NCI-H2081 treated with DMSO at 0.1 percent for 48 hours (cell line): ENCODE measurements at places on chromosomes 16 and 17.

DNA sequence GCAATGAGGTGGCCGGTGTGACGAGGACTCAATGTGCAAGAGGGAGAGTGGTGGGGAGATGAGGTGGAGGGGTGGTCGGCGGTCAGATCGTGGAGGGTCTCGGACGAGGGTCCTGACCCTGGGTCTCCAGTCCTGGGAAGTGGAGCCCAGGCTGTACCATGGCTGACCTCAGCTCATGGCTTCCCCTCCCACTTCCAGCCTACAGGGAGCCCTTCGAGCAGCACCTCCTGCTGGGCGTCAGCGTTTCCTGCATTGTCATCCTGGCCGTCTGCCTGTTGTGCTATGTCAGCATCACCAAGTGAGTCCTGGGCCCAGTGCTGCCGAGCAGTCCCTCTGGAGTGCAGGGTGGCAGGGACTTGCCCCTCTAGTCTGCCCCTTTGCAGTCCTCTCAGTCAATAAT, 41.8 kb downstream of the IL4R start:
- DNase-seq = no peak

- no peak for DNase-seq
These were observed 610 bp downstream of the C16orf74 start for GRCh38 chr16:85750146-85750826.

DNA sequence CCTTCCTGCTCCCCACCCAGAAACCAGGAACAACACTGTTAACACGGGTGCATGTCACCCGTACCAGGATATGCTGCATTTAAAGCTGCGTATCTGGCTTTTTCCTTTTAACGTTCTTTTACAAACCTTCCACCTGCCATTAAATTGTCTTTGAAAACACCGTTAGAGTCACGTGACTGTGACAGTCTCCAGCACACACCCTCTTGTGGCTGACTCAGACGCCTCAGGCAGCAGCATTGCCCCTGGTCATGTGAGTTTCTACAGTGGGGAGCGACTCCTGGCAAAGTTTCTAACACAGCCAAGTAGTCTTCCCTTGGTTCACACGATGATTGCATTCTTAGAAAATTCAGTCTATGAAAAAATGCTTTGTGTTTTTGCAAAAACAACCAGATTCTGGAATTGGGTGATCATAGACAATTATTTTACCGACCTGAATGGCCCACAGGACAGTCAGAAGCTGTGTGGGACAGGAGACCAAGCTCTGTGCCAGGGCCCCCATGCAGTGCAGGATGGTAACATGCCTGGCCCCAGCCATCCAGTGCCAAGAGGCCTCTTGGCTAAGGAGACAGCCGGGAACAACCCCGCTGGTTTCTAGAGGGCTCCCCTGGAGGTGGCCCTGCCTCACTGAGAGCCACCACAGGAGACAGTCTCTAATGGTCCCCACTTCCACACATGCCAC, 199.1 kb downstream of the KATNIP start:
- no peak for DNase-seq

GRCh38 chr16:49474741-49475140, 101.1 kb downstream of the C16orf78 start:
- no peak for DNase-seq

DNA sequence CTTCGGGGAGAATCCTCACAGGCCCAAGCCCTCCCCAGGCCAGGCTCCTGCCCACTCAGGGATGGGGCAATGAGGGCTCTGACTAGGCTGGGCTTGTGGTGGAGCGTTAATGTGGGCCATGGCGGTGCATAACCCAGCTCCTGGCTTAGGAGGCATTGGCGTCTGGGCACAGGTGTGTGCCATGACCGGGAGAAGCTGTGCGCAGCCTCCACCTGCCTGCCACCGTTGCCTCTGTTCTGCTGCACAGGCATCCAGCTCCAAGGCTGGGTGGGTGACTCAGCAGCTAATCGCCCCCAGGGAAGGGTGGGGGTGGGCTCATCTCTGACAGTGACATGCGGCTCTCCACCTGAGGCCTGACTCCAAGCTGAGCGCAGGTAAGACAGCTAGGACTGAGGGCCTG, 3.5 kb upstream of the ARHGAP27 start:
- no peak for DNase-seq

- no peak for DNase-seq
These were observed 70.8 kb downstream of the RAB11FIP4 start for GRCh38 chr17:31462261-31462660.

DNA sequence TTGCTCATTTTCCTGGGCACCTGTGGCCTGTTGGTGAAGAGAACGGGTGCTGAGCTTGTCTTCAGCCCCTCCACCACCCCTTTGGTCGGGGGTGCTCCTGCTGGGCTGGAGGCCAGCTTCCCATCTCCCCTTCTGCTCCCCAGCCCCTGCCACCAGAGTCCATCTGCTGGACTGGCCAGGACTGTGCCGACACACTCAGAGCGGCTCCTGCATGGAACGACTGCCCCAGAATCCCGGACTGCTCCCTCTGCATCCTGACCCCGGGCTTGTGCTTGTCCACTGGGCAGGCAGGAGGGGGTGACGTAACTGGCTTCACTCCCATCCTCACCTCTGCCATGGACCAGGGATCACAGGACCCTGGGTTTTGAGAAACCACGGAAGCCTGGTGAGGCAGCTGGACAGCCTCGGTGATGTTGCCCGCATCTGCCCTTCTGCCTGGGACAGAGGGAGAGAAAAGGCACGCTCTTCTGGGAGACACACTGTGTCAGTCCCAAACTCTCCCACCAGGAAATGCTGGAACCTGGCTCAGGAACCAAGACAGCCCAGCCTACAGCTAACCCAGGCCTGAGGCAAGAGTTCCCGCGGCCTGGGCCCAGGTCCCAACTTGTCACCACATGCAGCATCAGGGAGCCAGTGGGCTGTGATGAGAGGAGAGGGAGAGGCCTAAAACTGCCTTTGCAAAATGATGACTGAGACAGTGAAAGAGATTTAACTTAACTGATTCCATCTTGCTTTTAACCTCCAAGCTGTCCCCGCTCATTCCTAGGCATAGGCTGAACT, 16.1 kb upstream of the GSDMA start:
- DNase-seq = no peak

- no peak for DNase-seq
These were observed 126.0 kb downstream of the RAB11FIP4 start for GRCh38 chr17:31517524-31517923.

DNA sequence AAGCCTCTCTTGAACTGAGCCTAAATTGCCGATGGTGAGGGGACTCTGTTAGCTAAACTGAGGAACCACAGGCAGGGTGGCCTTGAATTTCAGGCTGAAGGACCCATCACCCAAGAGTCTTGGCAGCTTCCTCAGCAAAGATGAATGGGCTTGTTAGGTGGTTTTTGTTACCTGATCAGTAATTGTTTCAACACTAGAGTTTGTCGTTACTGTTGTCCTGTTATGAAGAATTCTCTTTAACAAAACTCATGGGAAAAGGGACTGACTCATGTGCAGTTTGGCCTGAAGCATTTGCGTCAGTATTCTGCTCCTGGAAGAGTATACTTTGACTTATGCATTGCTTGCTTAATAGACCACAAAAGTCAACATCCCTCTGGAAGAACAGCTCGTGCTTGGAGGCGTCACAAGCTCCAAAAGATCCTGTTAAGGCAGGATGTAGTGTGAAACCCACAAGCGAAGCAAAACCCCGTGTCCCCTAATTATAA, 206.0 kb downstream of the IRX3 start:
- DNase-seq = no peak

GRCh38 chr16:21526923-21527807, 72.2 kb upstream of the METTL9 start:
- no peak for DNase-seq

GRCh38 chr17:80468781-80469493, 7.5 kb downstream of the NPTX1 start:
- no peak for DNase-seq

DNA sequence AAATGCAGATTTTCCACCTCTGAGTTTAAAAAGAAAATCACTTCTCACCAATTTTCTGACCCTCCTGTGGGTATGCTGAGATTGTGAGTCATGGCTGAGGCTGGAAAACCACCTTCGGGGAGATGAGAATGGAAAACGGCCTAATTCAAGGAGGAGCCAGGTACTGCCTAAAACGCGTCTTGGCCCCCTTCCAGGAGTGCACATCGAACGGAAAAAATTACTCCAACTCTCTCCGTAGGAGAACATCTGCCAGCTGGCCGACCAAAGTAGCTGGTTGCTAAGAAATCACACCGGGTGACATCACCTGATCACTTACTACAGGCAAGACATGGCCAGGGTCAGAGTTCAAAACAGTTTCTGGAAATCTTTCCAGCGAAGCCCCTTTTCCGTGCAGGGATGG, 107.6 kb downstream of the ZNF423 start:
- DNase-seq = no peak

DNA sequence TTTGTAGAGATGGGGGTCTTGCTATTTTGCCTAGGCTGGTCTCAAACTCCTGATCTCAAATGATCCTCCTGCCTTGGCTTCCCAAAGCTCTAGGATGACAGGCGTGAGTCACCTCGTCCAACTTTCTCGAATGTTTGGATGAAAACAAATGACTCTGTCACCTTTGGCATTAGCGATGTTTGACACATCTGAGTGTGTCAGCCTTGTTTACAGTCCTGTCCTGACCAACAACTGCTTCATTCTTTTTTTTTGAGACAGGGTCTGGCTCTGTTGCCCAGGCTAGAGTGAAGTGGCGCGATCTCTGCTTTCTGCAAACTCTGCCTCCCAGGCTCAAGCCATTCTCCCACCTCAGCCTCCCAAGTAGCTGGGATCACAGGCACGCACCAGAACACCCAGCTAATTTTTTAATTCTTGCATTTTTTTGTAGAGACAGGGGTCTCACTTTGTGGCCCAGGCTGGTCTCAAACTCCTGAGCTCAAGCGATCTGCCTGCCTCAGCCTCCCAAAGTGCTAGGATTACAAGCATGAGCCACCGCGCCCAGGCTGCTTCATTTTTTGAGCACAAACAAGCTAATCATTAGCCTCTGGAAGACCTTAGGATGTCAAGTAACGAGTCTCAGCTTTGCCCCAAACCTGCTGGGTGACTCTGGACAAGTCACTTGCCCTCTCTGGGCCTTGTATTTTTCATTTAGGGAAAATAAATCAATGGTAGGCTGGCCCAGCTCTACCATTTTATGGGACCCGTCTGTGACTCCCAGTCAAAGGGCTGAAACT, 7.4 kb downstream of the MYH11 start:
- DNase-seq = no peak

DNA sequence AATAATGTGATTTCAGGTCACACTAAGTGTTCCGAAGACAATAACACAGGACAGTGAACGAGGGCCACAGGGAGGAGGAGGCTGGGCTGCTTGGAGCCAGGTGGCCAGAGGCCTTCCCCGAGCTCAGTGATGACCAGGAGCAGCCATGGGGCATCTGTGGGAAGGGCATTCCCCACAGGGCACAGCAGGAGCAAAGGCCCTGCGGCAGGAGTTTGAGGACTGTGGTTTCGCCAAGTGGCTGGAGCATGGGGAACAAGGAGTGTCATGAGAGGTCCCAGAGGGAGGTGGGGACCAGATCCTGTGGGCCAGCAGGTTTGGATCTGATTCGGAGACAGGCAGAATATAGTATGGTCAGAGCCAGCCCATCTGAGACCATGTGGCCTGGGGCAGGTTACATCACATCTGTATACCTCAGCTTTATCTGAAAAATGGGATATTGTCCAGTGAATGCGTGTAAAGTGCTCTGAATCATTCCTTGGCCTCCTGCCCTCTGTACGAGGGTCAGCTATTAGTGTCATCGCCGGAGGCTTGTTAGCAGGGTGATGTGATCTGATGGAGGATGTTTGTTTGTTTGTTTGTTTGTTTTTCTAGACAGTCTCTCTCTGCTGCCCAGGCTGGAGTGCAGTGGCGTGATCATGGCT, 176.8 kb downstream of the KATNIP start:
- no peak for DNase-seq

DNA sequence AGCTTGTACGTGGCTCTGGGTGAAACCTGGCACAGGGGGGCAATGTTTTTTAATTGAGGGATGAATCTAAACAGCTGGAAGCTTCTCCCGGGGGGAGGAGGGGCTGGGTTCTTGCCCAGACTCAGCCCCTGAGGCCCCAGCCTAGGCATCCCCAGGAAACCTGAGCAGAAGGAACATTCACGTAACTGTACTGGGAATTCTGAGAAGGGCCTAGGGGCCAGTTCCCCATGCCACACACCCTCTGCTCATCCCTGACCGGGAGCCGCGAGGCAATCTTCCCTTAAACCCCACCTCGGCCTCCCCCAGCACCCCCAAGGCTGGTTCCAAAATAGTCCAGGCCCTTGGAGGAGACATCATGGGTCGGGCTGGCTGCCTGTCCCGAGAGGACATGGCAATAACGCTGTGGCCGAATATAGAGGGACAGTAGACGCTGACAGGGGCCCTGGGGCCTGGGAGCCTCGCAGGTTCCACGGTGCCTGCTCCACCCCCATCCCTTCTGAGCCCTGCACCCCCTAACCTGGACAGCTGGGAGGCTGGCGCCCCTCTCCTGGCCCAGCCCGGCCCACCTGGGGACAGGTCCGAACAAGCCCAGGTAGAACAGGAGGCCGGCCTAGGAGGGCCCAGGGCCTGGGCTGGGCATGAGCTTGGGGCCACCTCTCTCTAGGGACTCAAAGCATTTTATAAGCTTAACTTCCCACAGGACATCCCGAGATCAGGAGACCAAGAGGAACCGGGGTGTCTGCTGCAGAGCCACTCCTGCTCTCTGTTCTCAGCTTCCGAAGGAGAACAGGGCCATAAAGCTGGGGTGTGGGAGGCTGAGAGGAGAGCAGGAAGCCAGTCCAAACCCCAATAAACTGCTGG, 83.2 kb upstream of the TOB1 start:
- no peak for DNase-seq

DNA sequence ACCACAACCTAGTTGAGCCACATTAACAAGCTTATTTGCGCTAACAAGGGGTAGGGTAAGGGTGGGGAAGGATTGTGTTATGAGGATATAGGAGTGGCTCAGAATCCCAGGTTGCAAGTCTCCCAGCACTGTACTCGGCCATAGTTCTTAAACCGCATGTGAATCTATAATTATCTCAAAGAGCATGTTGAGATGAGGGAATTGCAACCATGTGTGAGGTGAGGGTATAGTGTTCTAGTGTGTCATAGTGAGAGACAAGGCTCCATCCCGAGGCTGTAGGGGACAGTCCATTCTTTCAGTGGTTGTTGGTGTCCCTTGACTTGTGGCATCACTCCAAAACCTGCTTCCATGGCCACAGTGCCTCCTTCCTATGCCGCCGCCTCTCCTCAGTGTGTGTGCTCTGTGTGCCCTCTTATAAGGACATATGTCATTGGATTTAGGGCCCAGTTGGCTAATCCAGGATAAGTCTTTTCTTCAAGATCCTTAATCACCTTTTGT, 22.7 kb upstream of the ATP5MC1 start:
- DNase-seq = no peak

DNA sequence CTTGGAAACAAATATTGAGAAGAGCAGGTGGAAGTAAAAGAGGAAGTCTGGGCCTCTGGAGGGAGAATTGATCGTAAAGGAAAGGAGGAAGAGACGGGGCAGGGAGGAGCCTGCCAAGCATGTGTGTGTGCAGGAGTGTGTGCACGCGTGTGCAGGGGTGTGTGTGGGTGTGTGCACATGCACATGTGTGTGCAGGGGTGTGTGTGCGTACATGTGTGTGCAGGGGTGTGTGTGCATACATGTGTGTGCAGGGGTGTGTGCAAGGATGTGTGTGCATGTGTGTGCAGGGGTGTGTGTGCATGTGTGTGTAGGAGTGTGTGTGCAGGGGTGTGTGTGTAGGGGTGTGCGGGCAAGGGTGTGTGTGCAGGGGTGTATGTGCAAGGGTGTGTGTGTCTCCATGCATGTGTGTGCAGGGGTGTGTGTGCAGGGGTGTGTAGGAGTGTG, 10.0 kb downstream of the CEP295NL start:
- DNase-seq = no peak
